Upper lobe of right lung (tissue), 1 donor: ENCODE measurements at places on chromosomes 4 and X. TPM values are rescaled to one million over a fixed set of nuclear protein-coding genes. Genes with fewer than 3 reads are reported as not detected.

The PDE5A gene
- 58.0 TPM for total RNA-seq

The XAGE2 gene
- total RNA-seq: 5.2 TPM

The PGAM4 gene
- total RNA-seq: not detected

The PAGE1 gene
- not detected for total RNA-seq

The MAGED4 gene
- 2.1 TPM for total RNA-seq

The NLGN3 gene
- total RNA-seq: 0.69 TPM

The CT47A7 gene
- total RNA-seq: not detected

The F8A3 gene
- total RNA-seq: not detected

The SAGE1 gene
- total RNA-seq: not detected

The IL2RG gene
- 20.8 TPM for total RNA-seq

The NPY2R gene
- not detected for total RNA-seq

The CTAG1A gene
- not detected for total RNA-seq

The RIBC1 gene
- 0.87 TPM for total RNA-seq

The ANKRD37 gene
- total RNA-seq: 7.7 TPM

The GK gene
- total RNA-seq: 48.3 TPM

The IRAK1 gene
- 89.4 TPM for total RNA-seq

The PABPC1L2B gene
- not detected for total RNA-seq

The MAGEE1 gene
- total RNA-seq: 2.6 TPM

The ZAR1 gene
- 0.55 TPM for total RNA-seq

The GYPB gene
- not detected for total RNA-seq

The RPS6KA6 gene
- 2.4 TPM for total RNA-seq

The FANCB gene
- total RNA-seq: 1.2 TPM

The PUDP gene
- total RNA-seq: 17.5 TPM

The SLITRK2 gene
- 0.32 TPM for total RNA-seq

The ASB5 gene
- not detected for total RNA-seq

The DOK7 gene
- total RNA-seq: 3.6 TPM

The TMEM144 gene
- total RNA-seq: 15.5 TPM
